ENCODE measurements at places on chromosomes 7 and 10. TPM values are rescaled to one million over a fixed set of nuclear protein-coding genes. Genes with fewer than 3 reads are reported as not detected.

DNA sequence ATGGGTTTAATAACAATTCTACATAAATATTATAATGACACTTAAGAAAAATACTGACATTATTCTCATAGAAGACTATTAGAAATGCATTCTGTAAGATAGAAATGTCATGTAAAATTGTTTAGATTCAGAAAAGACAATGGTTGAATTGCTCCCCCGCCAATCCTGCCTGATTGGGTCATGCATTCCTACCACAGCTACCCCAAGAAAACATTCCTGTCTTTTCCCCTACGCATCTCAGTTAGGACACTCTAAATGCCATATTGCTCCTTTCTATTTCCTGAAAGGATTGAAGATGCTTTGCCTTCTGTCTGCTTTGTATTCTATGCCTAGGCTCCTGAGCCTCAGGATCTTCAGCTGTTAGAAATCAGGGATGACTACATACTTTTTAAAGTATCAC lies 109.4 kb downstream of the DGKB start:
- no peak overlapping the region for H3K27ac ChIP-seq
- H3K4me1 ChIP-seq: no peaks in the 10 kb centered on the region
- no peak overlapping the region for H3K4me3 ChIP-seq

GRCh38 chr10:79602953-79603352 lies 7.8 kb upstream of the SFTPA1 start:
- no peaks in the 10 kb centered on the region for H3K27me3 ChIP-seq
- H3K4me3 ChIP-seq: no peak overlapping the region
- H3K27ac ChIP-seq: no peak overlapping the region
- no peak for DNase-seq
- no peaks in the 10 kb centered on the region for H3K4me1 ChIP-seq

The BTBD16 gene
- total RNA-seq: not detected

GRCh38 chr7:130942211-130942964 lies 208.4 kb upstream of the KLF14 start:
- peaks cover 2% of the 10 kb centered on the region for H3K36me3 ChIP-seq
- no peak for DNase-seq
- H3K4me1 ChIP-seq: peaks cover 35% of the 10 kb centered on the region
- H3K27me3 ChIP-seq: no peaks in the 10 kb centered on the region

DNA sequence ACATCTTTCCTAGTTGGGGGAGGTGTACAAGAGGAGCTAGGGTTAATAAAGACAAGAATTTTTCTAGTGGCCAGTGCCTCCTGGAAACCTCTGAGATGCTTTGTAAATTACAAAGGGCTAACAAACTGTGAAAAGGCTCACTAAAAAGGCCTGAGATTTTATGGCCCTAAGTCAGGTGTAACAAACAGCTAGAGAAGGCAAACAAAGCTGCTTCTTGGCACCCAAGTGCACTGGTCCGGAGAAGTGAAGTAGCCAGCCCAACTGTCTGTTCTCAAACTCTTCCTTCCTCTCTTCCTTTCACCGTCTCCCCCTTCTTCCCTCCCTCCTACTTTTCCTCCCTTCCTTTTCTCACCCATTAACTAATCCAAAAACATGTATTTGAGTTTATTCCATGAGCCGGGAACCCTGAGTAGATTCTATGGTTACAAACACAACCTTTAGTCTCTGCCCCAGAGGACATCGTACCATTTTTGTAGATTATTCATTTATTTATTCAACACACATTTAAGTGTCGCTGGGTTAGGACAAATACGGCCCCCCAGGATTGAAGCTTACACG lies 143.4 kb upstream of the PCGF5 start:
- no peak for DNase-seq
- H3K4me1 ChIP-seq: peaks cover 18% of the 10 kb centered on the region
- H3K4me3 ChIP-seq: peak overlapping the region; percentile 40
- peak overlapping the region; percentile 95 for H3K27ac ChIP-seq

The ZP3 gene
- 1.6 TPM for total RNA-seq

- no peak overlapping the region for H3K4me3 ChIP-seq
- DNase-seq: no peak
- H3K36me3 ChIP-seq: no peaks in the 10 kb centered on the region
- no peaks in the 10 kb centered on the region for H3K4me1 ChIP-seq
Observed at GRCh38 chr7:105429746-105430612, 41.3 kb upstream of the SRPK2 start.

GRCh38 chr7:104962781-104963180 lies 51.2 kb upstream of the KMT2E start:
- no peak for DNase-seq
- H3K4me1 ChIP-seq: peaks cover 76% of the 10 kb centered on the region
- H3K27me3 ChIP-seq: no peaks in the 10 kb centered on the region
- no peaks in the 10 kb centered on the region for H3K36me3 ChIP-seq
- no peak overlapping the region for H3K4me3 ChIP-seq

DNA sequence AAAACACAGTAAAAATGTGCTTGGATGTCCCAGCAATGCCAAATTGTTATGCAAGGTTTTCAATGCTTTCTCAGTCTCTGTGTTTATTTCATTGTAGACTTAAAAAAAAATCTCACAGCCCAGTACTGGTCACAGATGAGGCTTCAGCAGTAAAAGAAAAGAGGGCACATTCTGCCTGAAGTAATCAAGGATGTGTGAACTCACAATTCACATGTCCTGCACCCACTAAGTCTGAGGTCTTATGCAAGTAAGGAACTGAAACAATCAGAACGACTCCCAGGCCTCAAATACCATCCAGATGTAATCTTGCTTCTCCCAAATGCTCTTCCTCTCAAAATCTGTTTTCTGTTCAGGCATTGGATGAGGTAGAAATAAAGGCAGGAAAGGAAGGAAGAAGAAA lies 33.7 kb downstream of the ADRB1 start:
- H3K4me1 ChIP-seq: no peaks in the 10 kb centered on the region
- H3K4me3 ChIP-seq: no peak overlapping the region
- no peak for DNase-seq

DNA sequence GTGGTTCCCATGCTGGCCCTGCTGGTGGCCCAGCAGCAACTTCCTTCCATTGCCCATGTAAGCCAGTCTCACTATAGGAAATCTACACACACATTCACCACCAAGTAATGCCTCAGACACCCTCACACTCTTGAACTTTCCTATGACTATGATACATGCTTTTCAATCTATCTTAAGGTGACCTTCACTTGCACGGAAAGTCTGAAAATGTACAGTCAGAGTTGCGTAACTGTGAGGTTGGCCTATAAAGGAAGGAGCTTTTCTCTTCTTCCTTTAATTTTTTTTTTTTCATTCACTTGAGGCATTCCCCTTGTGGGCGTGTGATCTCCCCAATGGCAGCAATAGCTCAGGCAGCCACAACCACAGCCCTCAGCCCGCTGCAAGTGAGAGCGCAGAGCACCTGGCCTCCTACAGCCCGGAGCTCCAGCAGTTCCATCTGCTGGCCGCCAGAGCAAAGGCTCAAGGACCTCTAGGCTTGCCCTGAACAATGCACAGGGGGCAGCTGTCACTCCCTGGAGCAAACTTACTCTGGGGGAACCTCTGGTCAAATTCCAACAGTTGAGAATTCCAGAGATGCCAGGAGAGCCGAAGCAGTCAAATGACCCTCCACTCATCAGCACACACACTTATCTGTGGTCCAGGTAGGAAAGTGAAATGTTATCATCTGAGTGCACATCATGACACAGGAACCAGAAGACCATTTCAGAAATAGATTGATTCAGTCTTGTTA lies 123.1 kb upstream of the ADO start:
- no peak for DNase-seq
- H3K27me3 ChIP-seq: no peaks in the 10 kb centered on the region
- no peaks in the 10 kb centered on the region for H3K4me1 ChIP-seq
- no peak overlapping the region for H3K4me3 ChIP-seq
- H3K36me3 ChIP-seq: no peaks in the 10 kb centered on the region

Data from thoracic aorta (tissue), 2 donors.